Femur (tissue), 1 donor: ENCODE measurements at places on chromosomes 1 and 21.

GRCh38 chr1:65230731-65231481, 78.4 kb upstream of the DNAJC6 start:
- no peak for DNase-seq

DNA sequence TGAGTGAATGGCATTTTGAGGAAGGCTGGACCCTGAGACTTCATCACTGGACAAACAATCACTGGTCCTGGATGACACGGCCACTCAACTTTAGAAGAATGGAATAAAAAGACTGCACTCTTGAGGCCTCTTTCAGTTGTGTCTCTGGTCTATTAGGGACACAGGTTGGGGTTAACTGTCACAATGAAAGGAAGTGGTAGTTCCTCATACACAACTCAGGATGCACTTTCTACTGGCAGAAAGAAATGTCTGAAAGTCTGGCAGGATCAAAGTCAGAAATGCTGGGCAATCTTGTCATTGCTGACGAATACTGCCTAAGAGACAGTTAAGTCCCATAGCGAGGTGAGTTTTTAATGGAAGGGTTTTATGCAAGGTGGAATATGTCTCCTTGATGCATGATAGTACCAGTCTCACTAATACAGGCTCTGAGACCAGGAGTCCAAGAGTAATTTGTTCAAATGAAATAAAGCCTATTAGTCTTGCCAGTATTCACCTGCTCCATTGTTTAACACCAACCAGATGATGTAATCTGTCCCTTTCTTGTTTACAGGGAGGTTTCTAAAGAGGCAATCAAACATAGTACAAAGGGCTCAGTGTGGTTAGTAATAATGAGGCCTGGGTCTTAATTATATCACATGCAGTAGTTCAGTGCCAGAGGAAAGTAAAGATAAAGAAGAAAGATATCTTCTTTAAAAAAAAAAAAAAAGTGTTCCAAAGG, 11.2 kb upstream of the RRP15 start:
- DNase-seq, result no peak

- DNase-seq, result no peak
Measured at GRCh38 chr1:157136133-157136532, 2.1 kb downstream of the ETV3 start.

DNA sequence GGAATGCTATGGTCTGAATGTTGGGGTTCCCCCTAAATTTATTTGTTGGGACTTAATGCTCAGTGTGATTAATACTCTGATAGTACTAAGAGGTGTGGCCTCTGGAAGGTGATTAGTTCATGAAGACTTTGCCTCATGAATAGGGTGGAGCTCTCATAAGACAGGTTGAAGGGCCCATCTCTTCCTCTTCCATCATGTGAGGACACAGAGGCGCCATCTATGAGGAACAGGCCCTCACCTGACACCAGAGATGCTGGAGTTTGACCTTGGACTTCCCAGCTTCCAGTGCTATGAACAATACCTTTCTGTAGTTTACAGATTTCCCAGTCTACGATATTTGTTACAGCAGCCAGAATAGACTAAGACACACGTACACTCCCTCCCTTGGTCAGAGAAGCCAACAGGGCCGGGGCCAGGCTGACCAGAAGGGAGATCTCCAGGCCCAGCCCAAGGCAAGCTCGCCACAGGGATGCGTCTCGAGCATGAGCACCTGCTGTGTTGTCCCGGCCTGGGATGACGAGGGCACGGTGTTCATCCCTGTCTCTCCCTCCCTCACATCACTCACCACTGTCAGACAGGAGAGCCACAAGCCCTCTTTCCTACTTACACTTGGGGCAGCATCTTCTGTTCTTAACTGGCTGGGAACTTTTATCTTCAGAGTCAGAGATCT, 4.7 kb upstream of the ABCG1 start:
- DNase-seq, result no peak

DNA sequence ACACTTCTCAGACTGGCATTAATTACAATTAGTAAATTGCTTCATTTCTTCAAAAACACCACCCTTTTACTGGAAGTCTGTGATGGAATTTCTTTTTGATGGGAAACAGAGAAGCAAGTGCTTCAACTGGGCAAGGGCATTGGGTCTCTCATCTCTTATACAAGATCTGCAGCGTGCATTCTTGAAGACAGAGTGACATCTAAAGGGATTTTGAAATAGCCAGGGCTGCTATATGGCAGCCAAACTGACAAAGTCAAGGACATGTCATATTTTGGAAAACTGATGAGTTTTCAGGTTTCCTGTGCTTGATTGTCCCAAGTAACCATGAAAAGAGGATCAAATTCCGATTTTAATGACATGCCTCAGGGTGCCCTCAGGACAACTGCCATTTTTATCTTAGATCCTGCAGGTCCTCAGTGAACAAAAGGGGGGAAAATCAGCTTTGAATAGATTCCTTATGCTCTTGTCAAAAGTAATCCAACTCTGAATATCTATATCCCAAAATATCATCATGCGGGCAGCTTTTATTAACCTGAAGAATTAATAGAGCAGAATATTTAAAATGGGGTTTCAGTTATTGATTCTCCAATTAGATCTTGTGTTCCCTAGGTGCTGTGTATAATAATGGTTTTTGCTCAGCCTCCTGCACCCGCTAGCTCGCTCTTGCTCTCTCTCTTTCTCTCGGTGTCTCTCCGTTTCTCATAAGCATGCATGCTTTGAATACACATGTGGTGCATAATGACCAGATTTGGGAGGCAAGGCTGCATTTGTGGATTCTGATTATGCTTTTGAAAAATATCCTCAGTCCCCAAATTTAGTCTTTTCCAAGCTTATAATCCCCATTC, 221.8 kb downstream of the TTLL7 start:
- DNase-seq, result no peak

- no peak for DNase-seq
Measured at GRCh38 chr1:87333692-87334347, 5.1 kb downstream of the LMO4 start.

DNA sequence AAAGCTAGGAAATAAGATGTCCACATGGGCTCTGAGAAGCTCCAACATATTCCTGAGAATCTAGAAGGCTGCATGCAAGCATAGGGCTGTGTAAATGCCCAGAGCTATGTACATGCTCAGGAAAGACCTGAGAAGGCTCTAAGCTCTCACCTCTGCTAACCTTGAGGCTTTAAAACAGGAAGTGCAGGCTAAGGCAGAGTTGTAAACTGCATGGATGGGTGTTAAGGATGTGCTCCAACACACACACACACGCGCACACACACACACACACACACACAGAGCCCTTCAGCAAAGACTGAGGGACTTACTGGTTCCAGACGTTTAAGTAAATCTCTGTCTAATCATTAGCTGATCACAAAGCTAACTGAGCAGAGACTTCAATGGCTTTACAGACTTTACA, 162.9 kb downstream of the TRABD2B start:
- DNase-seq, result no peak

- DNase-seq, result peak; percentile 22
Measured at GRCh38 chr1:35269201-35269988, 886 bp downstream of the ZMYM4 start.

GRCh38 chr1:22729912-22730311, 19.3 kb downstream of the EPHB2 start:
- DNase-seq, result no peak

DNA sequence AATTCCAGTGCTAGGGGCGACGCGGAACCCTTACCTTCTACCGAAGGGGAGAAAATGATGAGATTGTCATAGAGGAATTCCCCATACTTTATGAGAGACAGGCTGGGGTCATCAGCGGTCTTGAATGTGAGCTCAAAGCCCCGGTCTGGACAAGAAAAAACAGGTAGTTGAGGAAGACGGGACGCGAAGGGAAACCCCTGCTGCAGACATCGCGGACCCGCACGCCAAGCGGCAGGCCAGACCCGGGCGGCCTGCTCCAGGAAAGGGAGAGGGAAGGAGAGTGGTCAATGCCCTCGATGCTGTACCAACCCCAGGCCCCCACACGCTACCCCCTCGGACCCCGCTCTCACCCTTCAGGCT, 342 bp downstream of the DDOST start:
- no peak for DNase-seq

- no peak for DNase-seq
Measured at GRCh38 chr1:232982238-232982944, 32.0 kb downstream of the NTPCR start.

GRCh38 chr1:165915932-165916348, 88.5 kb downstream of the UCK2 start:
- DNase-seq, result no peak

- no peak for DNase-seq
Measured at GRCh38 chr1:175569117-175569743, 174.2 kb downstream of the TNR start.

DNA sequence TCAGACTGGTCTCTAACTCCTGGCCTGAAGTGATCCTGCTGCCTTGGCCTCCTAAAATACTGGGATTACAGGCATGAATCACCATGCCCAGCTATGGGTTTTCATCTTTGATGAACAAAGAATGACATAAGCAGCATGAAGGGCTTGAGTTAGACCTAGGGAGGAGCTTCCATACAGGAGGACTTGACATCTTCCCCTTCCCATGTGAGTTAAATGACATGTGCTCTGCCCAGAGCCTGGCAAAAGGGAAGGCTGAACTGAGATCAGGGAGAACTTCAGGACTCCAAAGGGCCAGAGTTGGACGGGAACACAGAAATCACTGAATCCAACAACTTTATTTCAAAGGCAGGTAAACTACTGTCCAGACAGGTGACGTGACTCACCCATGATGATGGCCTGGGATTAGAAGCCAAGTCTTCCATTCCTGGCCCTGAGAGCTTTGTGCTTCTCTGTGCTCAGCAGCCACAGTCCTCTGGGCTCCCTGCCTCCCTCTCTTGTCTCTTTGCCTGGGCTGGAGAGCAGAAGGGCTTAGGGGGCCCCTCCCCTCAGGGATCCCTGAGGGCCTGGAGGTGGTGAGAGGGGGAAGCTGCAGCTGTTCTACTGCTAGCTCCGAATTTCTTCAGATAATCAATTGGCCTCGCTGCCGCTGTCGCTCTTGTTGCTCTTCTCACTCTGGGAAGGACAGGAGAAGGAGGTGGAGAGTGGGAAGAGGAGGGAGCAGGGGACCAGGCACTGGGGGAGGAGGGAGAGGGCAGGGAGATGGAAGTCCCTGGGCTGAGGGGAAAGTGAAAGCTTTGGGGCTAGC, 7.6 kb downstream of the NHLH1 start:
- peak; percentile 72 for DNase-seq

DNA sequence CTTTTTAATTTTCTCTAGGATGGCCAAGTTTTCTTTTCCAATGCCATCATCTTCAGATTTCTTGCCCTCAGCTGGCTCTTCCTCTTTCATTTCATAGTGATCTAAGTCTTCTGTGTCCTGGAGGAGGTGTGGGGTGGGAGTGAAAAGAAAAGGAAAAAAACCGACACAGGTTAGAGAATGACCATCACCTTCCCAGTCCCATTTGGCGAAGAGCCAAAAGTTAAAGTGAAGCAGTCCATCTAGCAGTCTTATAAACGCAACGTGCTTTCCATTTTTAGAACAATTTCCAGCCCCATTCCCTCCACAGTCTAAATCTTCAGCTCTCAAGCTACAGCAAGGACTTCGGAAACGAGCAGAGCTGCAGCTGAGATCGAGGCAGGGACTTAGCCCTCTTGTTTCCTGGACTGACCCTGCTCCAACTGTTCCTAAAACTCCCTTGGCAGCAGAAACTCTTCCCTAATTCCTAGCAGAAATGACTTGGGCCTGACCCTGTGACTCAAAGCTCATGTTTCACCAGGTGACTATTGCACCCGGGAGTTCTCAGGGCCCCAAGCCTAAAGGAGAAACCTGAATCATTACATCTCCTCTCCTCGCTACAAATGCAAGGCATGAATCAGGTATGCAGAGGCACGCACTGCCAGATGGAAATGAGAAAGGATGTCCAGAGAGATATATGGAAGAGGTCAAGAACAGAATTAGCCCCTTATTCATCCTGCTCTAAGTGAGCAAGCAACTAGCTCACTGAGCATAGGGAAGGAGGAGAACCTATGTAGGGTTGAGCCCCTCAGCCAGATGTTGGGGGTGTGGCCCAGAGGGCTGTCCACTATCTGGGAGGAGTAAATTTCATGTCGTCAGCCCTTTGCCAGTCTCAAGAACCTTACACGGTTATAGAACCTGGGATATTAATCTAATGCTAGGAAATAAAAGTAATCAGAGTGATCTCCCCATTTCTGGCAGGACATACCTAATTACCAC, 5.1 kb downstream of the UBE2Q1 start:
- DNase-seq, result no peak

DNA sequence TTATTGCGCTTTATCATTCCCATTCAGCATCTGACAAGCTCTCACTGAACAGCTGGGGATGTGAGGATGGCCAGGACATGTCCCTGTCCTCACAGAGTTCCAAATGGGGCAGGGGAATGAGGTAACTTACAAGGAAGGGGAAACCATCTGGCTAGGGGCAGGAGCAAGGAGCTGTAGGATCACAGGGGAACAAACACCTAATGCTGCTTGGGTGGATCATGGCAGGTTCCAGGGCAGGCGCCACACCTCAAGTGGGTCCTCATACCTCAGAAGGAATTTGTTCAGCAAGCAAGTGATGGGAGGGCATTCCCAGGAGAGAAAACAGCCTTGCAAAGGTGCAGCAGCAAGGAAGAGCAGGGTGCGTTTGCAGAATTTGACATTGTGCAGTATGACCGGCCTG, 35.1 kb upstream of the GRIK3 start:
- DNase-seq, result no peak
